Anterior cingulate cortex (tissue), 58 donors: ENCODE measurements at places on chromosomes 12 and 14.

- DNase-seq, result no peak
Measured at GRCh38 chr12:104457746-104458693, 1.3 kb downstream of the CHST11 start.

- DNase-seq, result no peak
Measured at GRCh38 chr14:105387530-105387922, 10.8 kb upstream of the TEX22 start.

DNA sequence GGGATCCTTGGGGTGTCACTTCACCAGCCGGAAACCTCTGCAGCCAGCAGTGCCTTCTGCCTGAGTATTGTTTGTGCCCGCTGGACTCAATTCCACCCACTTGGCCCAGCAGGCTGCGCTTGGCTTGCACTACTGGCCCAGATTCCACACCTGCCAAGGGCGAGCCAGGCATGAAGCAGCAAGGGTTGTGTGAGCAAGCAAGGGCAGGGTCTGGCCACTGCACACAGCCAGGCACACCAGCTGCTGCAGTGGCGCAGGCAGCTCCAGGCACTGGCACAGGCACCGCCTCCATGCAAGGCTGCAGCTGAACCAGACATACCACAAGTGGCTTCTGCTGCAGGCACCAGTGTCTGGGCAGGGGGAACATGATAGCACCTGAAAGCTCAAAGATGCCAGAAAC lies 99.5 kb downstream of the NUAK1 start:
- no peak for DNase-seq

DNA sequence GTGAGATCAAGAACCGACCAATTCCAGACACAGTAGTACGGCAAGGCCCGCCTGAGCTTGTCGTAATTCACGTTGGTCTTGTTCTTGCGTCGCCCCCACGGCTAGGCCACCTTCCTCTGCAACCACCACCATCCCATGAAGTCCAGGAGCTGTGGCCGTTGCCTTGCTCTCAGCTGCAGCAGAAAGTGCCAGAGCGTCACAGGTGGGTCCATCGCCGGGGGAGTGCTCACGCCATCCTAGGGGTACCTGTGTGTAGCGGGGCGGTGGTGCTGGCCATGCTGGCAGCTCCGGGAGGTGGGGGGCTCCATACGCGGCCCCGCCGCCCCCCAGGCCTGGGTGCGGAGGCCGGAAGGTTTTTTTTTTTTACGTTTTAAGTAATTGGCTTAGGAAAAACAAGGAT lies 23.1 kb downstream of the TMEM121 start:
- no peak for DNase-seq

DNA sequence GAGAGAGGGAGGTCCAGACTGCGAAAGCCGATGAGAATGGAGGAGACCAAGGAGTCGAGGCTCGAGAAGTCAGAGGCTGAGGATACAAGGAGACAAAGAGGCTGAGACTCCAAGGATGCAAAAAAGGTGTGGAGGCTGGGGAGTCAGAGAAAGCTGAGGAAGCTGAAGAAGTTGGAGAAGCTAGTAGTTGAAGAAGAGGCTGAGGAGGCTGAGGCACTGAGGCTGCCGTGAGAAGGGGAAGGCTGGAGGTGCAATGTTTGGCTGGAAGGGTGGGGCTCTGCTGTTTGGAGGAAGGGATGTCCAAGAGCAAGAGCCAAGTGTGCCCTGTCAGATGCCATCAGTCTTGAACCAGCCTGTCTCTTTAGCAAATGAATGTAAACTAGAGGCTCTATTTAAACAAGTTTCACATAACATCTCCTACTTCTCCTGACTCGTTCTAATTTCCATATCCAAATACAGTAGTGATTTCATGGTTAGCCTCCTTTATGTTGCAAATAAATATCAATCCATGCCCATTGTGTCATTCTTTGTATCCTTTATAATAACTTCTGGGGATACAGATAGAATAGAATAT lies 10.8 kb upstream of the SPTSSA start:
- no peak for DNase-seq

DNA sequence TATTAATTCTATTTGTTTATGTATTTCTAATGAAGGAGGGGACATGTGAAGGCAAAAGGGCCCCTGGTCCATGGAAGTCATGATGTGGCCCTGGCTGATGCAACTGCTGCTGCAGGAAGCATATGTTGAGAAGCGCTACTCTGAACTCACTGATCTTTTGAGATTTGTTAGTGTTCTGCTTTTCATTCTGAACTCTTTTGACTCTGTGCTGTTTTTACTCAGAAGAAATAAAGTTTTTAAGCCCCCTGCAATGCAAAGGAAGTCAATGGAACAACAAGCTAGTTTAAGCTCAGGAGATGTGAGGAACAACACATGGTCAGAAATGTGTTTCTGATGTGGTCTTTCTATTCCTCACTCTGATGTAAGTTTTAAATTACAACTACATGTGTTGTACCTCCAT lies 88.9 kb upstream of the BTG1 start:
- no peak for DNase-seq

- no peak for DNase-seq
Measured at GRCh38 chr12:21894792-21895595, 46.2 kb downstream of the ABCC9 start.

GRCh38 chr12:50971946-50972345 lies 19.6 kb downstream of the HIGD1C start:
- DNase-seq, result no peak

DNA sequence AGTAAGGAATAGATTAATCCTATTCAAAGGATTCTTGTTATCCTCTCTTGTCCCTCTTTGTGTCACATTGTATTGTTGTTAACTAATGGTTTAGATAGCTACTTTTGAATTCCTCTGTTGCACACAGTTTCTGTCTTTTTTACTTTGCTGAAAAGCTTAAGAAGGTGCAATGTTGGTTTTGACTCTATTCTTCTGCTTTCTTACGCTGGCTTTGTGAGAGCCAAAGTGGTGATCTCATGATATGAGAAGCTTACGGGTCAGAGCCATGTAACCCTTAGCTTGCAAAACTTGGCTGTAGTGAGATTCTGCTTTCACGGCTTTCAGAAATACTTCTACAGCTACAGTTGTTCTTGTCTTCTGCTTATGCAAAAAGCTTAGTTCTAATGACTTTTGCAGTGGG lies 239.7 kb downstream of the TRHDE start:
- no peak for DNase-seq

DNA sequence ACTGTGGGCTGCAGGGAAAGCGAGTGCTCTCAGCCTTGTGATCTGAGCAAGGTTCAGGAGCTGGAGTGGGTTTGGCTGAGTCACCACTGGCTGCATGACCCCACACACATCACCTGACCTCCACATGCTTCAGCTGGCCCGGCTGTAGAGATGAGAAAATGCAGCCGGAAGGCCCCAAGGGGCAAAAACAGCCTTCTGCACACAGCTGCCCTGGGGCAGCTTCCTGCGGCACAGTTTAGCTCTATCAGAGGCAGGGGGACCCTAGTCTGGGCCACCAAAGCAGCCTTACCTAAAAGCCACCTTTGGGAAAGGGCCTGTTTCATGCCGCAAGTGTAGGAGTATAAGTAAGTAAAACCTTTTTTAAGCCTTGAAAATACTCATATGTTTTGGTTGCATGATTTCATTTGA lies 123.3 kb downstream of the SSPN start:
- no peak for DNase-seq

DNA sequence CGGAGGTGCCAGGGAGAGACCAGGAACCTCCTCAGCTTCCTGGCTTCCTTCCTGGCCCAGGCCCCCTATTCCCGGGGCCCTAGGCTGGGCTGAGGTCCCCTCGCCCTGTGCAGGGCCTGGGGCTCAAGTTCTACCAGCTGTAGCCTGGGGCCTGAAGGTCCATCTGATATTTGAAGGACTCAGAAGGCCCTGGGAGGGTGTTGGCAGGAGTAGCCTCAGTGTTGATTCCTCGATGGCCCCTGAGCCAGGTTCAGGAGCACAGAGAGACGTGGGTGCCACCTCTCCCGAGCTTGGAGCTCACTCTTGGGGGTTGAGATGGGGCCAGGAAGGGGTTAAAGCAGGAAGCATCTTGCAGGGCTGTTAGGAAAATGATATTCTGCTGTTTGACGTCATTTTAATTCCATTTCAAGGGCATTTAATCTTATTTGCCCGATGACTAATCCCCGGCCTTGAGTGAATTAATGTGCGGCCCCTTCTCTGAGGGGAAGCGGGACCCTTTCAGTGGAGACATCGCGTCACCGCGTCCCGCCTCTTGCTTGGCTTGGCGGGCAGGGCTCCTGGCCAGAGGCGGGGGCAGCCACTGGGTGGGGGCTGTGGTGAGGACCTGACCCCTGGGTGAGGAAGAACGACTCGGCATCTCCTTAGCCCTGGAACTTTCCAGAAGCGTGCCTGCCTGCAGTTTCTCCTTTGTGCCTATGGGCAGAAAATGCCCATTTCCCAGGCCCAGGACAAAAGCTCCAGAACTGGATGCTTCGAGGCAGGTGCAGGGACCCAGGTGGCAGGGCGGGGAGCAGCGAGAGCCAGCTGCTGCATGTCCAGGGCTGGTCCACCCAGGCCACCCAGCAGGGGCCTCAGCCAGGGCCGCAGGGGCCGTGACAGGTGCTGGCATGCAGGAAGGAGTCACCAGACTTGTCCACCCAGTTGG lies 158.3 kb downstream of the KIF26A start:
- no peak for DNase-seq

- no peak for DNase-seq
Measured at GRCh38 chr12:55703288-55703687, 4.4 kb downstream of the ITGA7 start.

GRCh38 chr14:43745746-43746145 lies 761.3 kb downstream of the FSCB start:
- no peak for DNase-seq

- peak; percentile 37 for DNase-seq
Measured at GRCh38 chr14:23538785-23539184, 12.8 kb downstream of the ZFHX2 start.

GRCh38 chr12:58189030-58189429 lies 247.7 kb downstream of the ATP23 start:
- no peak for DNase-seq

GRCh38 chr12:93592641-93593406 lies 20.3 kb downstream of the SOCS2 start:
- no peak for DNase-seq

- no peak for DNase-seq
Measured at GRCh38 chr12:13374793-13375192, 178.3 kb downstream of the EMP1 start.

DNA sequence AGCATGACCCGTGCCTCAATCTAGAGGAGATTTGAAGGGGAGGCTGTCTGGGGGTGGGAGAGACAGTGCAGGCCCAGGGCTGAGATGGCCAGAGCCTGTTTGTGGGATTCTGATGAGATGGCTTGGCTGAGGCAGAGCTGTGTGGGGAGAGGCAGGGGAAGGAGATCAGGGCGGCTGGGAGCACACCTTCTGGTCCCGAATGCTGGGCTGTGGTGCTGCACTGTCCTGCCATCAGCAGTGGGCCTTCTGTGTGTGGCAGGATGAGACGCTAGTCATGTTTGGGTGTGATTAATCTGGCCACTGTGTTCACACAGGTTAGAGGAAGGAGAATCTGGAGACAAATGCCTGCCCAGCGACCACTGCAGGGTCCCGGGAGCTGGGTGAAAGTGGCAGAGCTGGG lies 300.9 kb downstream of the CACNA1C start:
- DNase-seq, result no peak

DNA sequence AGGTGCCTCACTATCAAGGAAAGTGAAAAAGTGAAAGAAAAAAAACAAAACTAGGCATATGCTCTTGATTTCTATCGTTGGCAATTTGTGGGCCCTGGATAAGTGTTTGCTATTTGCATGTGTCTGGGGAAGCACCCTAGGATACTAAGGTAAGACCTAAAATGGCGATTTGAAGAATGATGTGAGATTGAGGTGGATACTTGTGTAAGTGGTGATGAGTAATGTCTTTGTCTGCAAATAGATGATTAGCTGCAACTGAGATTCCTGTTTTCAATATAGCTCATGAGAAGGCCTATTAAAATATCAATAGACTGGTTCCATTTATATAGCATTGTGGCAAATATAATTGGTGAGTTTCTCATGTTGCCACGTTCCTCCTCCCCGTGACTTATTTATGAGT lies 261.7 kb downstream of the NEDD1 start:
- DNase-seq, result no peak
